Fibroblast of pulmonary artery (primary cell): ENCODE measurements at places on chromosomes 2 and 18.

DNA sequence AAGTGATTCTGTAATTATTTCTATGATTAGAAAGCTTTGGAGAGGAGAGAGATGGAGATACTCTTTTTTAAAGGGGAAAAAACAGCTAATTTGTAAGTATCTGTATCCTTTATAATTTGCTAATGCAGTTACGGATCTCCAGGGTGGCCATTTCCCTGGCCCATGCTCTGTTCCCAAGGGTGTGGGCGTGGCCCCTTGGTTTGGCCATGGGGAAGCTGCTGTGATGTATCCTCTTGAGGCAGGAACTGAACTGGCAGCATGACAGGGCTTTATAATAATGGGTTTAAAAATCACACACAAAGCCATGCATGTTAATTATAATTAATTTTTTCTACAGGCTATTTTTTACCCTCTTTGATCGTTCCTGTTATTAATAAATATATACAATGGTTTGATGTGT is 27.0 kb downstream of the TRAPPC12 start:
- no peak for DNase-seq

GRCh38 chr2:8841932-8842331 is 4.5 kb upstream of the KIDINS220 start:
- no peak for DNase-seq

DNA sequence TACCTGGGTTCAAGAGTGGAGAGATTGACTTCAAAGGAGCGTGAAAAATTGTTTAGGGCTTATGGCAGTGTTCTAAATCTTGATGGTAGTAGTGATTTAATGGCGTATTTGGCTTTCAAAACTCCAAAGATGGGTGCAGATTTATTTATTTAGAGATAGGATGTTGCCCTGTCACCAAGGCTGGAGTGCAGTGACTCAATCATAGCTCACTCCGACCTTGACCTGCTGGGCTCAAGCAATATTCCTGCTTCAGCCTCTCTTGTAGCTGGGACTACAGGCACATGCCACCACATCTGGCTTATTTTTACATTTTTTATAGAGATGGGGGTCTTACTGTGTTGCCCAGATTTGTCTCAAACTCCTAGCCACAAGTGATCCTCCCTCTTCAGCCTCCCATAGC is 52.5 kb downstream of the FAM117B start:
- no peak for DNase-seq

DNA sequence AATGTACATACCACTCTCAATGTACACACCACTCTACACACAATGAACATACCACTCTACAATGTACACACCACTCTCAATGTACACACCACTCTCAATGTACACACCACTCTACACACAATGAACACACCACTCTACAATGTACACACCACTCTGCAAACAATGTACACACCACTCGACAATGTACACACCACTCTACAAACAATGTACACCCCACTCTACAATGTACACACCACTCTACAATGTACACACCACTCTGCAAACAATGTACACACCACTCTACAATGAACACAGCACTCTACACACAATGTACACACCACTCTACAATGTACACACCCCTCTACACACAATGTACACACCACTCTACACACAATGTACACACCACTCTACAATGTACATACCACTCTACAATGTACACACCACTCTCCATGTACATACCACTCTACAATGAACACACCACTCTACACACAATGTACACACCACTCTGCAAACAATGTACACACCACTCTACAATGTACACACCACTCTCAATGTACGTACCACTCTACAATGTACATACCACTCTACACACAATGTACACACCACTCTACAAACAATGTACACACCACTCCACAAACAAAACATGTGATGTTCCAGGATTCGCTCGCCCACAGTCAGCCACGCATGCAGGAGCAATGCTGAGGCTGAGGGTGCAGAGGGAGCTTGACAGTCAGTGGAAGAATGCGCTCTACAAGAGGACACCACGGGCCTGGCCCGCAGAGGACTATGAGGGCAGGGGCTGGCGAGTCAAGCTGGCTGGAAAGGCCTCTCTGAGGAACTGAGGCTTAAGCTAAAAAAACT is 118.2 kb downstream of the HDAC4 start:
- DNase-seq, result no peak

DNA sequence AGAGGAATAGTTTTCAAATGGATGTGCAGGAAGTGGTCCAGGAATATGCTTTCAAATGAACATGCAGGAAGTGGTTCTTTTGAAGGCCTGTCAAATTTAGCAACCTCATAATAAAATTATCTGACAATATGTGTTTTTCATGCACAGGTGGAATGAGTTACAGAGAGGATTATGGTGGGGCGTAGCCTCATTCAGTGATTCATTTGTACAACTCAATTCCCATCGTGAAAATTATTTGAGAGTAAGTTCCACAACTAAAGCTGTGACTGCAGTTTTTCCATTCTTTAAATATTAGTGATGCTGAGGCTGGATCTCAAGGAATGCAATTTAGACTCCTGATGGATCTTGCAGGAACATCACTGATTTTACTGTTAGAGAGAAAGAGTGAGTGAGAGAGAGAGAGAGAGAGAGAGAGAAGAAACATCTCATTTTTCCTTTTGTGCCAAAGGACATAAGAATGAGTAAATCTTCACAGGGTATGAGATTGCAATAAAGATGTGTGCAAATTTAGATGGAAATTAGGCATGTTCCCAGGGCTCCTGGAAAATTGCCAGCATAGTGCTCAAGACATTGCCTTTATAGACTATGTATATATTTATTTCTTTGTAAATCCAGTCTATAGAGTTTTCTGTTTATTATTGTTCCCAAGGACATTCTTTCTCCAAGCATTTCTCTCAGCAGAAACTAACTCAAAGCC is 394.9 kb upstream of the ZEB2 start:
- no peak for DNase-seq

DNA sequence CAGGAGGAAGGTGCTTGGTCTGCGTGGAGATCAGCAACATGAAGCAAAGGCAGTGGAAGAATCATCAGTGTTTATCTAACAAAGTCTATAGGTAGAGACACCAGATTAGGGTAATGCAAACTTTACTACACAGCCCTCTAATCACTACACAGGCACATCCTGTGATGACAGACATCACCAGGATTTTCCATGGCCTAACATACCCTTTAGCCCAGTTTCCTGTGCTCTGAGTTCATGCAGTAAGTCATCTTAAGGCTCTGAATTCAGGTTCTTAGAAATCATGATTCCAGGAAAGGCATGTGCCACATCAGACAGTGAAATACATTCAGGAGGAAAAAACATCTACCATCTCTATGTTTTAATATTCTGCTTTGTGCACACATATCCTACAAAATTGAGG is 708.5 kb upstream of the SLC8A1 start:
- DNase-seq, result no peak

GRCh38 chr2:141348481-141348880 is 782.3 kb downstream of the LRP1B start:
- DNase-seq, result no peak

GRCh38 chr2:20138696-20139095 is 86.2 kb downstream of the SDC1 start:
- no peak for DNase-seq

DNA sequence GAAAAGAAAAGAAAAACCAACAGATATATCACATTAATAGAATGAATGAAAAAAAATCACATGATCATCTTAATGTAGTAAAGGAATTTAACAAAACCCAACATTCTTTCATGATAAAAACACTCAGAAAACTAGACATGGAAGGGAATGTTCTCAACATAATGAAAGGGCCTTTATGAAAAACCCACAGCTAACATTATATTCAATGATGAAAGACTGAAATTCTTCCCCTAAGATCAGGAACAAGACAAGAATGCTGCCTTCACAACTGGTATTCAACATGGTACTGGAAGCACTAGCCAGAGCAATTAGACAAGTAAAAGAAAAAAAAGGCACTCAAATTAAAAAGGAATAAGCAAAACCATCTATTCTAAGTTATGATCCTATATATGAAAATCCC is 28.5 kb upstream of the EMILIN2 start:
- no peak for DNase-seq

DNA sequence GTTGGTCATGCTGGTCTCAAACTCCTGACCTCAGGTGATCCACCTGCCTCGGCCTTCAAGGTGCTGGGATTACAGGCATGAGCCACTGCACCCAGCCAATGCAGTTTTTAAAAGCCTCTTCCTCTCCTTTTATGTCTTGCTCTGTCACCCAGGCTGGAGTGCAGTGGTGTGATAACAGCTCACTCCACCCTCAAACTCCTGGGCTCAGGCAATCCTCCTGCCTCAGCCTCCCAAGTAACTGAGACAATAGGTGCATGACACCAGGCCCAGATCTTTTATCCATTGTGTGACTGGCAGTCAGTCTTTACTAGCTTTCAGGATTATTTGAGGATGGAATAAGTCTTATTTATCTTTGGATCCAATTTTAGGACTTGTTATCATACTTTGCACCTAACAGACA is 13.2 kb downstream of the KCTD18 start:
- DNase-seq, result no peak

- peak; percentile 13 for DNase-seq
Observed at GRCh38 chr2:181977661-181978350, 7.8 kb upstream of the PPP1R1C start.

GRCh38 chr2:1137913-1138391 is 187.3 kb downstream of the SNTG2 start:
- no peak for DNase-seq
